Stromal cell of bone marrow (primary cell): ENCODE measurements at places on chromosomes 5 and 9.

DNA sequence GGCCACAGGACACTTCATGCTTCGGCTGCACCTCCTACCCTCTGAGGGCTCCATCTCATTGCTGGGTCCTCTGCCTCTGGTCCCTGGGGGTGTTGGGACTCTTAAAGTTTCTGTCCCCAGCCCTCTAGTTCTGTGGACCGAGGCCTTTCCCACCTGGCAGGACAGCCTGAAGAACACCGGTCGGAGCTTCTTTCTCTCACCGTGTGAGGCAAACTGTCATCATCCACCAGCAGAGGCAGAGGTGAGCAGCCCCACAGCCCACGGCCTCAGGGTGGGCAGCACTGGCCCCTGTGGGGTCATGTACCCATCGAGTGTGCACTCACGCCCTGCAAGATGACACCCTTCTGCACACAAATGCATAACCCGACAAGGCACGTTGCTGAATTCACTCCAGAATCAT, 49.9 kb downstream of the IRX2 start:
- no peak for DNase-seq

GRCh38 chr9:98314381-98315066, 59.1 kb upstream of the TBC1D2 start:
- DNase-seq = no peak

- DNase-seq = peak; percentile 55
Measured at GRCh38 chr9:8419596-8420275, 620.2 kb upstream of the DMAC1 start.

- no peak for DNase-seq
Measured at GRCh38 chr5:148343046-148343407, 7.7 kb downstream of the SPINK9 start.

- DNase-seq = no peak
Measured at GRCh38 chr5:78109891-78110324, 184.6 kb downstream of the AP3B1 start.
